ENCODE measurements at places on chromosomes 7 and 10. TPM values are rescaled to one million over a fixed set of nuclear protein-coding genes. Genes with fewer than 3 reads are reported as not detected.
A peak's percentile ranks its signal among the peaks of the same experiment; 100 is the strongest.

DNA sequence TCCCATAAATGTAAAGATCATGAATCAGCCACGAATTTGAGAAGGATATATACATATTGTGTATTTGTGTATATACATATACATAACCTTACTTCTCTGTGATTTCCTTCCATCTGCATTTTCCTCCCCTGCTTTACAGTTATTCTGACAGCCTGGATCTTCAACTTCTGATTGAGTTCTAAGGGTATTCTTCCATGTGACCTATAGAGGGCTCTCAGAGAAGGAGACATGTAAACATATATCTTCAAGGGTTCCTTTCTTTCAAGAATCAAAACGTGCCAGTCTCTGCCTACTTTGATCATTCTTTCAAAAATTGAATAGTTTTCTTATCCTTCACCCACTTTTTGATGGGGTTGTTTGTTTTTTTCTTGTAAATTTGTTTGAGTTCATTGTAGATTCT lies 453.7 kb upstream of the POT1 start:
- no peak for DNase-seq

DNA sequence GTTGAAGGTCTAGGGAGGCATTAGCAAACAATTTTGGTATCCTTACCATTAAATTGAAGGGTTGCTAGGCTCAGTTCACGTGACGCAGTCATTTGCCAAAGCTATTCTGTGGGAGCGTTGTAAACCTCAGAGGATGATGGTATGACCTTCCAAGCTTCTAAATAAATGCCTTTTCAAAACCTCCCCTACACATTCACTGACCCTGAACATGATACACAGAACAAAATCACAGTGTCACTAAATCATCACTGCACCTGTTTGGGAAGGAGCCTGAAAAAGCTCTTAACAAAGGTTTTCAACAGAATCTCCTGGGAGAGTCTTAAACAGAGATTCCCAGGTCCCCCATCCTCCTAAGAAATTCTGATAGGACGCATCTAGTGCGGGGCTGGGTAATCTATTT lies 13.2 kb upstream of the CCDC172 start:
- DNase-seq = no peak

GRCh38 chr10:101485681-101486554 lies 102.1 kb downstream of the POLL start:
- no peak for DNase-seq

- DNase-seq = no peak
Observed at GRCh38 chr7:2860627-2861133, 16.6 kb upstream of the GNA12 start.

- no peak for DNase-seq
Observed at GRCh38 chr10:113019692-113020474, 69.8 kb downstream of the TCF7L2 start.

DNA sequence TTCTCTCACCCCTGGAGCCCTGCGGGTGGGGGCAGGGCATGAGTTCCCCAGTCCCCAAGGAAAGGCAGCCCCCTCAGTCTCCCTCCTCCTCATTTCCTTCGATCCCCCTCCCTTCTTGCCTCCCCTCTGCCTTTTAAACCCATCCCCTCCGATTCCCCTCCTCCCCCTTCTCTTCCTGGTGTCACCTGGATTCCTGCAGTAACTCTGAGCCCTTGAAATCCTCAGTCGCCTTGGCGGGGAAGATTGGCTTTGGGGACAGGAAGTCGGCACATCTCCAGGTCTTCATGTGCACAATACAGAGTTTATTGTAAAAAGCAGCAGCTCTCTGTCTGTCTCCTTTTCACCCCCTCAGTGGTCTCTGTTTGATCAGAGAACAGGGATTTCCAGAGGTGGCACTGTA lies 1.3 kb upstream of the MUC12 start:
- DNase-seq = no peak

DNA sequence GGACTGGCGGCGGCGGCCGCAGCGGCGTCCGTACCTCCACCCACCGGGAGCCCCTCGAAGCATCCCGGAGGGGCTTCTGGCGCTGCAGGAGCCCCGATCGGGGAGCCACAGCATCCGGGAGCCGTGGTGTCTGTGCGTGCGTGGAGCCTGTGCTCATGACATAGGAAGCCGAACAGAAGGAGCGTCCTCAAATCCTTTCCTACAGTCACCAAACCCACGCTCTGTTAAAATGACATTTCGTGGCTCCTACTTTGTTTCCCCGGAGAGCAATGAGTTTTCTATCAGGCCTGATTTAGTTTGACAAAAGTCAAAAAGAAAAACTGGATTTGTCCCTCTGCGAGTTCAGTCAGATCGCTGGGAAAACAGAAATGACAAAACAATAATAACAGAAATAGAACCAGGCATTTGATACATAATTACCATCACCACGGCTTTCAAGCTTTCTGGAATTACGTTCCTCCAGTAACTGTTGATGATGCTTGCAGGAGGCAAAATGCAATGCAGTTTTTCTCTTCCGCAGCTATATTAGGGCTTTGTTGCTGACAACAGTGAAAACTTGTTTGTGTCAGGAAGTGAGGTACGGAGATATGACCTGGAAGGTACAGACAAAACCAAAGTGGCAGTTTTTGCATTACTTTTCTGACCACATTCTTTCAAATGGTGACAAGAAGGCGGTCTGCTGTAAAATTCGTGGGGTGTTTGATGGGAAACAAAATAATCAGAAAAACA lies 219.3 kb upstream of the MKLN1 start:
- DNase-seq = peak; percentile 60

The CAV2 gene
- not detected for total RNA-seq

DNA sequence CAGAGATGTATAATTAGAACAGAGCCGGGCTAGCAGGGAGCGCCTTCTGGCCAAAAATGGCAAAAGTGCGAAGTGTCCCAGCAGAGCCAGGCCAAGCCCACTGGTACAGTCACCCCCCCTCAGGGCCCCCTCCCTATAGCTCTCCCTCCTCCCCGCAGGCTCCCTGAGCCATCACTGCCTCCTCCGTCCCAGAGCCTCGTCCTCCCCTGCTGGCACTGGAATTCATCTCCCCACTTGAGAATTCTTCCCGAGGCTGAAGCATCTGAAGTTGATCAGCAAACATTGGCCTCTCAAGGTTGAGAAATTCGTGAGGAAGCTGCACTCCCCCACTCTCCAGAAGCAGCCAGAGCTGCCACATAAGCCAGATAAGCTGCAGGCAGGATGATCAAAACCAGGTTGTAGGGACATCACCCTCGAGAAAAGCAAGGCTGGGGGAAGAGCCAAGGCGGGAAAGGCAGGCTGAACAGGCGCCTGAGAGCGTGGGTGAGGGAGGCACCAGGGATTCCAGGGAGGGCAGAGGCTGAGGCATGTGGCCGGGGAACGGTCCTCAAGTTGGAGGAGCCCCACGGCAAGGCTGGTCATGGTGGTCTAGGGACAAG lies 23.4 kb downstream of the CAMK2G start:
- DNase-seq = no peak

DNA sequence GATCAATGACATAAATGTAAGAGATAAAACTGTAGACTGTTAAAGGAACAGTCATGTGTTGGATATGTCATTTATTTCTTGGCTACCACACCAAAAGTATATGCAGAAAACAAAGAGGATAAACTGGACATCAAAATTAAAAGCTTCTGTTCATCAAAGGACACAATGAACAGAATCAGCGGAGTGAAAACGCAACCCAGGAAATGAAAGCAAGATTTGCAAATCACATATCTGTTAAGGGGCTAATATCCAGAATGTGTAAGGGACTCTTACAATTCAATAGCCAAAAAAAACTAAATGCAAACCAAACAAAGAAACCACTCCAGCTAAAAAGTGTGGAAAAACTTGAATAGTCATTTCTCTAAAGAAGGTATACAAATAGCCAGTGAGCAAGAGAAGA lies 164.3 kb downstream of the ZMYND11 start:
- DNase-seq = no peak

DNA sequence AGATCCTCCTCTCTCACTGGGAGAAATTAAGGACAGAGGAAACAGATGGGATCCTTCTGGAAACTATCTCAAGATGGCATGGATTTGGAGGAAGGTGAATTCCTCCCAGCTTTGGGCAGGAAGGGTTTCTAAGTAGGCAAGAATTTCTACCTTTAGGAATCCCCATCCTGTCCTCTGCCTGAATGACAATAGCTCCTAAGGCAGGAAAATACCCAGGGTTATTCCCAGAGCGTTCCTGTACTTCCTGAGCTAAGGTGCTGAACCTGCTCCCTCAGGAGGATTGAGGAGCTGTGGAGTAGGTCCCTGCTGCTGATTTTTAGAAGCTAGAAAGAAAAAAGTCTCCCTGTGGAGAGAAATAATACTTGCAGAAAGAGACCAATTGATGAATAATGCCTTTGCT lies 568 bp downstream of the MGAM2 start:
- DNase-seq = no peak

DNA sequence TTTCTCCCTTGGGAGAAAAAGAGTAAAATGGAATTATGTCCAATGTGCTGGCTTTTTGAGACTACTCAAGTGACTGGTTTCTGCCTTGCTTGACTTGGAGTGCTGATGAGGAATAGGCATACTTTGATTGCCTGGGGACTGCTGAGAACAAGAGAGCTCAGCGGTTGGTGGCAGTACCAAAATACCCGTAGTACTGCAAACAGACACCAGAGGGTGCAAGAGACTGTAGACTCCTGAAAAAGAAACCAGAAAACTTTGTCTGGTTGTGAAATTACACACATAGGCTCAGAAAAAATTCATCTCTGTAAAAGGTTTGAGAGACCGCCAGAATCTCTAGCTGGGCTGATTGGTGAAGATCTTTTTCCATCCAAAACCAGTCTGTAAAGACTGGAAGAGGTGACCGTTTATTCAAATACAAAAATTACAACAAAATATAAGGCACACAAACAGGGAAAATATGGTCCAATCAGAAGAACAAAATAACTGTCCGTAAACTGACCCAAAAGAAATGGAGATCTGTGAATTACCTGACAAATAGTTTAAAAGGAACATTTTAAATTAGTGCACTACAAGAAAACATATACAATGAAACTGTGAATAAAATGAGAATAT lies 18.5 kb downstream of the BICC1 start:
- peak; percentile 67 for DNase-seq

DNA sequence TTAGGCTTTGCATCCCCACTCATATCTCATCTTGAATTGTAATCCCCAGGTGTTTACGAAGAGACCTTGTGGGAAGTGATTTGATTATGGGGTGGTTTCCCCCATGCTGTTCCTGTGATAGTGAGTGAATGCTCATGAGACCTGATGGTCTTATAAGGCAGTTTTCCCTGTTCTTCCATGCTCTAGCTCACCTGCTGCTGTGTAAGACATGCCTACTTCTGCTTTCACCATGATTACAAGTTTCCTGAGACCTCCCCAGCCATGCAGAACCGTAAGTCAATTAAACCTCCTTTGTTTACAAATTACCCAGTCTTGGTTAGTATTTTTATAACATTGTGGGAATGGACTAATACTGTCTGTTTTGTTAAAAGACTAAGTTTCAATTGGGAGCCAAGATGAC lies 35.3 kb upstream of the ZNF92 start:
- DNase-seq = no peak

The PIP gene
- total RNA-seq = not detected

- no peak for DNase-seq
Observed at GRCh38 chr10:133458021-133458709, 4.4 kb downstream of the SCART1 start.

DNA sequence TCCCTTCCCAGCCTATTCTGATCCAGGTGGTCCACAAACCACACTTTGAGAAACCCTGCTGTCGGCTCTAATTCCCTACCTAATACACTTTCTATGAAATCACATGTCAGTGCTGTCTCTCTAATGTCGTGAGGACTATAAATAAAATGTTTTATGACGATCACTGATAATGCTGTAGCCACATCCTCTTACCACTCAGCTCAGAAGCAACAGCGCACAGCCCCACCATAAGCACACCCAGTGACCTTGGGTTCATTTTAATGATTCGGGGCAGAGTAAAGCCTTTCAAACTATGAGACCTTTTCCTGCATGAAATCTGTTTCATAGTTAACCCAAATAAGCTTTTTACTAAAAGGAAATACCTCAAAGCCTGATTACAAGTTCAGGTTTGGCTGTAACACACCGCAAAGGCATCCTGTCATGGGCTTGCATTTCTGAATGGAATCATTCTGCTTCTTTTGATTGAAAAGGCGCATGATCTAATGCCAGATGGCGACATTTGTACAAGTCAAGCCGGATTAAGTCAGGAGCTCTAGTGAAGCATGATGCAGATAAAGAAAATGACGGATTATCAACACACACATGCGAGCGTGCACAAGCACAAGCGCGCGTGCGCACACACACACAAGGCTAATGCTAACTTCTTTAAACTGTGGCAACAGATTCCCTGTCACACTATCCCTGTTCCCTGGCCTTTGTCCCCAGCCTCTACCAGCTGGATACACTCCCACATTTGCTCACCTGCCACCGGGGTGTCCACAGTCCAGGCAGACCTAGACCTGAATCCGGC lies 180.5 kb upstream of the PDE1C start:
- DNase-seq = peak; percentile 31

GRCh38 chr10:4687397-4687796 lies 138.6 kb upstream of the AKR1E2 start:
- no peak for DNase-seq

The CPA2 gene
- not detected for total RNA-seq

GRCh38 chr10:44651834-44652233 lies 259.3 kb upstream of the TMEM72 start:
- no peak for DNase-seq

The OR9A2 gene
- not detected for total RNA-seq

- no peak for DNase-seq
Observed at GRCh38 chr7:30658479-30659074, 23.7 kb downstream of the CRHR2 start.

- peak; percentile 63 for DNase-seq
Observed at GRCh38 chr10:122374859-122375678, 561 bp downstream of the PLEKHA1 start.

- no peak for DNase-seq
Observed at GRCh38 chr7:52586704-52587103, 448.7 kb upstream of the POM121L12 start.

The IKZF1 gene
- 370 TPM for total RNA-seq

The INA gene
- total RNA-seq = not detected

Data from activated CD8-positive, alpha-beta T cell treated with anti-CD3 and anti-CD28 coated beads, Interleukin-2, amount 10 ng/mL, durations not matched to agents 7 days and 5 days (primary cell).